ENCODE measurements at places on chromosomes 12 and 14.

GRCh38 chr12:56160193-56160763 lies 2.1 kb downstream of the MYL6 start:
- peak; percentile 35 for DNase-seq

DNA sequence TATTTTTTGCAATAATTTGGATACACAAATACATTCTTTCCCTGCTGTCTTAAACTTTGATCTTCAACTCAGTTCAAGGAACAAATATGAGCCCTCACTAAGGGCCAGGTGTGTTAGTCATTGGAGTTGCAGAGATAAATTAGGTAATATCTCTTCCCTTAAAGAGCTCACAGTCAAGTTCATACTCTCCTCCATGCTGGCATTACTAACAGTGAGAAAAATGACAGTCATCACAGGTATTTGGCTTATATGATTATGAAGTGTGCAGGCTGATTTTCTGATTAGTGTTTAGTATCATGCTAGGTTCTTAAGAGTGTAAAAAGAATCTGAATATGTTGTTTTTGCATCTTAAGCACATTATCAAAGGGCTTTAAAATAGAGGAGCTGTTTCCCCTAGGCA lies 594.7 kb downstream of the CCER1 start:
- DNase-seq = no peak

GRCh38 chr12:92968176-92968813 lies 39.2 kb upstream of the EEA1 start:
- peak; percentile 37 for DNase-seq

- DNase-seq = no peak
Measured at GRCh38 chr12:70096759-70097410, 146.3 kb upstream of the CNOT2 start.

- DNase-seq = no peak
Measured at GRCh38 chr14:23544511-23545447, 6.8 kb downstream of the ZFHX2 start.

- DNase-seq = peak; percentile 59
Measured at GRCh38 chr14:76647697-76648298, 113.5 kb upstream of the VASH1 start.

GRCh38 chr12:74552201-74552600 lies 14.6 kb downstream of the ATXN7L3B start:
- no peak for DNase-seq

DNA sequence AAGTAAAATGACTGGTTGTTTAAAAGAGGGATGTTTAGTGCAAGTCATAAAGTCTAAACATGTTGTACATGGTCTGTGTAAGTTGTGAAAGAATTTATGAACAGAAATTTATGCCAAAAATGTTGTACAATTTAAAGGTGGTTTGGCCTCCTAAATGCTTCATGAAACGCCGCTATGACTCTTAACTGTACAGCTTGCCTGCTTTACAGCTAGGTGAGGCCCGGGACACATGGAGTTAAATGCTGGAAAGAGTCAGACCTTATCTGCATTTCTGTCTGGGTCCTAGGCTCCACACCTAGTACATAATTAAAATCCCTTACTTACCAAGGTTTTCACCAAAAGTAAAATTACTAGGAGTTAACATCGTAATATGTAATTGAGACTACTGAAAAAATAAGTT lies 28.4 kb upstream of the B4GALNT1 start:
- DNase-seq = no peak

DNA sequence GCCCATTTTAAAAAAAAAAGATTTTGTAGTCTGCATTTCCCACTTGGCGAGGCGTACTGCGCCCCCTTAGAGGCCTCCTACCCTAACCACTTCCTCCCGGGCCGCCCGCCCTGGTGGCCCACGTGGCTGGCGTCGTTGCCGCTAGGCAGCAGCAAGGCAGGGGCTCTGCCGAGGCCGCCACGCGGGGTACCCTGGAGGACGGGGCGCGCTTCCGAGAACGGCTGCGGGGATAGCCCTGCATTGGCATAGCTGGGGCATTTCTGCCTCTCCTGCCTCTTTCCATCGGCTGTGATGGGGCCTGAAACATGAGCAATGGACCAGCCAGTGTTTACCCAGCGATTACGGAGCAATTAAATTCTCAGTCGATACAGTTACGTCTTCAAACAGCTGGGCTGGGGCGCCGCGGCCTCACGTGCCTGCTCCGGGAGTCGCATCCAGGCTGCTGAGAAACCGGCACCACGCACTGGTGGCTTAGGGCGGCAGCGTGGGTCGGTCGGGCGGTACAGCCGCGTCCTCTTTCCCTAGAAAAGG lies 38.0 kb downstream of the IQSEC3 start:
- no peak for DNase-seq

GRCh38 chr12:11812241-11812585 lies 162.7 kb downstream of the ETV6 start:
- DNase-seq = no peak

- DNase-seq = peak; percentile 79
Measured at GRCh38 chr12:27652174-27652763, 44.0 kb upstream of the REP15 start.

- no peak for DNase-seq
Measured at GRCh38 chr12:52423035-52423434, 11.1 kb downstream of the KRT75 start.

DNA sequence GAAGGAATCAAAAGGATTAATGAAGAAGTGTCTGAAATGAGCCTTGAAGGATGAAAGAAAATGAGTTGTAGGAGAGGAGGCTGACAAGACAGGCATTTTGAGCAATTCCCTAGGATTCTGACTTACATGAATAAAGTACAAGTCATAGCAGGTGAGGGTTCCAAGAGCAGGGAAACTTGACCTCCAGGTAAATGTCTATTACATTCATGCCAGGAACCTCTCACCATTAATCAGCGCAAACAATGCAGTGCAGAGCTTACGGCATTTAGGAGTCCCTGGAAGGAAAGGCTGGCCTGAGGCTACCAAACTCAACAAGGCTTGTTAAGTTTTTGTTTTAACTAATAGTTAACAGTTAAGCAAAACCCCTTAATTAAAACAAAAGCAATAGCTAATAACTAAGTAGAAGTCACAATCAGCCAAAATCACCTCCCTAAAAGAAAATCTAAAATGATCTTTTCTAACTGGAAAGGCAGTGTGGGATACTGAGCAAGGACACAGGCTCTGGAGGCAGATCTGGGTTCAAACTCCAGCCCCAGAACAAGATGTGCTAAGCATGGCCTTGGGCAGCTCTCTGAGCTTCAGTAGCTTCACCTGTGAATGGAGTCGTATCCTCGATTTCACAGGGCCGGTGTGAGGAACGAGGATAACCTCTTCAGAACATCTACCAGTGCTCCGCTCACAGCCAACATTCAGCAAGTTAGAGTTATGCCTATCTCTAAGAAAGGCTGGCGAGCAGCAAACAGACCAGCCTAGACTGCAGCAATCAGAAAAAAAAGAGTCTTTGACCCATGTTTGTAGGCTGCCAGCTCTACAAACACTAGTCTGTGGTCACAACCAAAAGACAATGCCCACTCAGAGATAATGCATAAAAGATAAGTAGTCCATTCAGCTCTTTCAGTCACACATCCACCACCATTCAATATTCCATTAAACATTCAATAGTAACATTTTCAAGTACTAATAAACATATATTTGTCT lies 16.9 kb downstream of the PPTC7 start:
- DNase-seq = peak; percentile 70

- DNase-seq = no peak
Measured at GRCh38 chr14:92292673-92293072, 30.3 kb upstream of the SLC24A4 start.

GRCh38 chr12:27198036-27198435 lies 46.0 kb upstream of the STK38L start:
- DNase-seq = no peak

DNA sequence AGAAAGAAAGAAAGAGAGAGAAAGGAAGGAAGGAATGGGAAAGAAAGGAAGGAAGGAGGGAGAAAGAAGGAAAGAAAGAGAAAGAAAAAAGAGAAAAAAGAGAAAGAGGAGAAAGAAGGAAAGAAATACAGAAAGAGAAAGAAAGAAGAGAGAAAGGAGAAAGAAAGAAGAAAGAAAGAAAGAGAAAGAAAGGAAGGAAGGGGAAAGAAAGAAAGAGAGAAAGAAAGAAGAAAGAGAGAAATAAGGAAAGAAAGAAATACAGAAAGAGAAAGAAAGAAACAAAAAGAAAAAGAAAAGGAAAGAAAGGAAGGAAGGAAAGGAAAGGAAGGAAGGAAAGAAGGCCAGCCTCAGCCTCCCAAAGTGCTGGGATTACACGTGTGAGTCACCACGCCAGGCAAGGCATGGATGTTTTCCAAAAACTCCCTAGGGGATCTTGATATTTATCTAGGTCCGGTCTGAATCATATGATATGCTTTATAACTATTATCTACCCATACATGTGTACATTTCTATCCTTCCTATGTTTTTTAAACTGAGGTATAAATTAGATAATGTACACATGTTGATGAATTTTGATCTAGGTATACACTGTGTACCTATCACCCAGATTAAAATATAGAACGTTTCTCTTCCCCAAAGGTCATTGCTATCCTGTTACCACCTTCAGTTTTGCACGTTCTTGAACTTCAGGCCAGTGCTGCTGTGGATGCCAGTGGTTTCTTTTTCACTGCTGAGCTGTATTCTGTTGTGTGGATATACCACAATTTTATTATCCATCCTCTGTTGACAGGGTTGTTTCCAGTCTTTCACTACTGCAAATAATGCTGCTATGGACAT lies 177.9 kb downstream of the RBM19 start:
- DNase-seq = peak; percentile 73

DNA sequence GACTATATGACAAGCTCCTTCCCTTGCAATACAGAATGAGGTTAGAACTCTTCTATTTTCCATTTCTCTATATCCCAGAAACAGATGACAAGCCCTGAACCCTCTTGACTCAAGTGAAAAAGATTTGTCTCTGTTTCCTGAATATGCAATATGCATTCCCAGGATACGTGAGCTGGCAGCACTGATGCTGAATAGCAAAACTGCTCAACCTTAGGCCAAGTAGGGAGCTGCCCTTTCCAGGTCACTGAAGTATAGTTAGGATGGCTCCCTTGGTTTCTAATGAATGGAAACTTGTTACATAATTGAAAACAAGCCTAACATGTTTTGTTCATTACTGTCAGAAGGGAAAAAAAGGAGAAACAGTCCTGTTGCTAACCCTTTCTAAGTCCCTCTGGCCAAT lies 47.9 kb upstream of the PLEKHG7 start:
- DNase-seq = no peak

Data from M059J (cell line).